ENCODE measurements at places on chromosomes 1 and 21.
A peak's percentile ranks its signal among the peaks of the same experiment; 100 is the strongest.

DNA sequence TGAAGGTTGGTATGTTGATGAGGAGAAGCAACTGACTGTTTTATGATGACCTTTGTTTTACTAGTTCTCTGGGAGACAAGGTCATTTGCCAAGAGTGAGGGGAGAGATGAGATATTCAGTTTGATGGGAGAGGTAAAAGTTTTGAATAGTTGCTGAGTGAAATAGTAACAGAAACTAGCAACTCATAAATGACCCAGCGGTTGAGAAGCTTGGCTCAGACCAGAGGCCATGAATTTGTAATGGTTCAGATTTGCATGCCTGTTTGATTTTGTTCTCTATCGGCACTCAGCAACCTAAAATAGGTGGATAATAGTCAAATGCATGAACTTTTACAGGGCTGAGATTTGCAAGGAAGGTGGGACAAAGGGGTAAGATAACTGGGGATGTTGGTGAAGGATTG lies 6.6 kb downstream of the CCDC30 start:
- DNase-seq, result no peak

GRCh38 chr1:35575416-35575958 lies 2.4 kb downstream of the TFAP2E start:
- DNase-seq, result no peak

DNA sequence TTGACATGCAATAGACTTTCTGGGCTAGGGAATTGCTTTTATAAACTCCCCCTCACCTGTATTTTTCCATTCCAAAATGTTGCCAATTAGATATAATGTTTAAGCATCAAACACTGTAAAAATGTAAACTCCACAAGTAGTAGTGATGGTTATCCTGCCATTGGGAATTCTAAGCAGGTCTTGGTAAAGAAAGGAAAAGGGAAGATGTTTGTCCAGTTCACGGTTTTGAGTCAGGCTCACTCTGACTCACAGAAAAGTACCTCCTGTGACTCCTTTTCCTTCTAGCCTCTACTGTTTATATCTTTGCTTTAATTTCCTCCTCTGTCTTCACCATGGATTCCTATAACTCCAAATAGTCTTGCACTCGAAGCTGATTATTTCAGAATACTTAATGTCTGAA lies 19.0 kb upstream of the PTPN14 start:
- DNase-seq, result no peak

DNA sequence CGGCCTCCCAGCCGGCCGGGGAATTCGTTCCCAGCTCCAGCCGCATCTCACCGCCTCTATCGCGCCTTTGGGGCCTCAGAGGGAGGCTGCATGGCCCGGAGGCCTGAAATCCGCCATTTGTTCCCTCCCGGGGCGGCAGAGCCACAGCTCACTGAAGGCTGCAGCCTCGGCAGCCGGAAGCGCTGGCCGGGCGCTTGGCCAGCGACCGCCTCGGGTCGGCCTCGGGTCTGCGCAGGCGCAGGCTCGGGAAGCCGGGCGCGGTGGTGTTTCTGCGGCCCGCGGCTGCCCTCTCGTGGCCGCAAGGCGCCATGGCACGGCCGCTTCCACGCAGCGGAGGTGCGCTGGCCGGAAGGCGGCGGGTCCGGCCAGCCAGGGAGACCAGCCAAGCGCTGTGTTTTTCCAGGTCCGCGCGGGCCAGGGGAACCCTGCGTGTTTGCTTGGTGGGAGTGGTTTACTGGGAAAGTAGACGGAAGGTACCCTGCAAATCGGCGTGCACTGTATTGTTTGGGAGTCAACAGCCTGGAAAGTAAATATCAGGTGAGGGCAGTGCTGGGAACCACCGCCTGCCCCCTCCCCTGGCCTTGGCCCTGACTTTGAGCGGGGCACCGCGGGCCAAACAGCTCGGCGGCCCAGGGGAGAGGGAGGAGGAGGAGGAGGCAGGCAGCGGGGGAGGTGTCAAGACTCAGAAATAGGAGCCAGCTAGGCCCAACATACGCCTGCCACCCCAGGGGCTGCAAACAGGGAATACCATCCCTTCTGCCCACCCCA lies 52.7 kb upstream of the CD34 start:
- peak; percentile 72 for DNase-seq

GRCh38 chr21:37159053-37159776 lies 86.2 kb downstream of the TTC3 start:
- no peak for DNase-seq
